ENCODE measurements at places on chromosomes 11 and 22. TPM values are rescaled to one million over a fixed set of nuclear protein-coding genes. Genes with fewer than 3 reads are reported as not detected.

The OR52I2 gene
- total RNA-seq: not detected

The TRIM22 gene
- total RNA-seq: 32.5 TPM

The TMA7B gene
- not detected for total RNA-seq

The ZDHHC8 gene
- 35.5 TPM for total RNA-seq

The TMPRSS6 gene
- not detected for total RNA-seq

The SLC5A4 gene
- 1.6 TPM for total RNA-seq

The IL10RA gene
- 38.6 TPM for total RNA-seq

The HEPN1 gene
- not detected for total RNA-seq

The UBTFL1 gene
- total RNA-seq: not detected

The MRGPRX3 gene
- not detected for total RNA-seq

The CCDC82 gene
- 9.5 TPM for total RNA-seq

The SOX6 gene
- total RNA-seq: 1.6 TPM

The ZP1 gene
- not detected for total RNA-seq

The TSSK2 gene
- not detected for total RNA-seq

The OR5B21 gene
- total RNA-seq: not detected

The TMEM123 gene
- 107 TPM for total RNA-seq

The CLMP gene
- 70.6 TPM for total RNA-seq

The GLB1L2 gene
- total RNA-seq: 1.7 TPM

The TBC1D22A gene
- total RNA-seq: 87.8 TPM

The LRRC4C gene
- total RNA-seq: not detected

All from ascending aorta (tissue), 2 donors.